Putamen (tissue), 1 donor: ENCODE measurements at places on chromosomes 7 and 10.

GRCh38 chr7:77674878-77675277 lies 21.4 kb upstream of the RSBN1L start:
- no peak for DNase-seq

DNA sequence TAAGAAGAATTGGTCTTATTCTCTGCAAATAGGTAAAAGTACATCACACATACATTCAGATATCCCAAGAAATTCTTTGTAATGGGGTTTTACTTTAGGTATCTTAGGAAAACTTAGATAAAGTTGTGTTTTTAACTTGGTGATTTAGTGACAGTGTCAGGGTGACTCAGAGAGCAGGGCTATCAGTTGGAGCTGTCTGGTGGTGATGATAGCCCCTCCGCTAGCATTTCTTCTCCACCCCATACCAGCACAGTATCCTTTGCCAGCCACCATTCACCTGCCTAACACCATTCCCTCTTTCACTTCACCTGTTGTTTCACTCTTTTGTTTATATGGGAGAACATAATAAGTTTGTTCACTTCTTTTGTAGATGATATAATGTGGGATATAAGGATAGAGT lies 30.4 kb downstream of the VPS50 start:
- DNase-seq: no peak

- no peak for DNase-seq
These were observed 24.7 kb upstream of the DPYSL4 start for GRCh38 chr10:132162021-132162531.

- no peak for DNase-seq
These were observed 25.7 kb downstream of the MYOF start for GRCh38 chr10:93456480-93456879.

DNA sequence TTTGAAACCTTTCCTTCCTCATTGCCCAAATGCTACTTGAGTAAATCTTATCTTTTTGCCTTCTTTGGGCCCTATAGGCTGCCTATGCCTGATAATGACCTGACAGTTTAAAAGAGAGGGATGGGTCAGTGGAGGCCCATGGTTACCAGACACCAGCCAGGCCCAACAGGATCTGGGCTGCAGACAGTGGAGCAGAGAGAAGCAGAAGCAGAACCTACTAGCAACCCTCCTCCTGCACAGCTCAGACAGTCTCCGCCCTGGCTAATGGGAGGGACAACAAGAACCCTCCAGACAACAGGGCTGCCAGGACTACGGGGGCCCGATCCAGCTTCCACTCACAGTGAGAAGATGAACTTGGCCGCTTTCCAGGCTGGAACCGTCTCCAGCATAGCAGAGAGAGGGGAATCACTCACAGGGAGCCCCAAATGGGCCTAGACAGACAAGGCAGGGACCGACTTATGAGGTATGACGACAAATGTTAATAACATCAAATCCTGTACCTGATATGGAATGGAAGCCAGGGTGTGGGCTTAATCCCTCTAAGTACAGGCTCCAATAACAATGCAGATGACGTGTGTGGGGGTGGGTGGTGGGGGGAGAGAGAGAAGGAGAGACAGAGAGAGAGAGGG lies 31.7 kb upstream of the DGKI start:
- peak; percentile 34 for DNase-seq

- DNase-seq: no peak
These were observed 16.8 kb downstream of the APBB1IP start for GRCh38 chr10:26454891-26455290.

- no peak for DNase-seq
These were observed 4.7 kb downstream of the MUC12 start for GRCh38 chr7:100974021-100974420.

DNA sequence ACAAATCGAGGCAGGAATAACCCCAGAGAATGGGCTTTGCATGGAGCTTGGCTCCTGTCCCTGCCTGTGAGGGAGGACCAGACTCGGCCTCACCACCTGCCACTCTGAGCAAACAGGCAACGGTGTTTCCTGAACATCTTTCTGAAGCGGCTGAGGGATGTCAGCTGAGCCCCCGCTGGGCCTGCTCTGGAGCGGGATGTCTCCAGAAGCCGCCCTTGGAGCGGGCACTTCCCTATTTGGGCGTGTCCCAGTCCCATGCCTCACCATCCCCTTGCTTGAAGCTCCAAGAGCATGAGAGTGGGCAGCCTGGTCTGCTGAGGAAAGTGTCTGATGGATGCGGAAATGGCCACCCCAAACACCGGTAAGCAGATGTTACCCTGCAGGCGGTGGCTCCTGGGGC lies 10.2 kb downstream of the ALKBH4 start:
- DNase-seq: no peak
